ENCODE measurements at places on chromosomes 7 and 10.
A peak's percentile ranks its signal among the peaks of the same experiment; 100 is the strongest.

DNA sequence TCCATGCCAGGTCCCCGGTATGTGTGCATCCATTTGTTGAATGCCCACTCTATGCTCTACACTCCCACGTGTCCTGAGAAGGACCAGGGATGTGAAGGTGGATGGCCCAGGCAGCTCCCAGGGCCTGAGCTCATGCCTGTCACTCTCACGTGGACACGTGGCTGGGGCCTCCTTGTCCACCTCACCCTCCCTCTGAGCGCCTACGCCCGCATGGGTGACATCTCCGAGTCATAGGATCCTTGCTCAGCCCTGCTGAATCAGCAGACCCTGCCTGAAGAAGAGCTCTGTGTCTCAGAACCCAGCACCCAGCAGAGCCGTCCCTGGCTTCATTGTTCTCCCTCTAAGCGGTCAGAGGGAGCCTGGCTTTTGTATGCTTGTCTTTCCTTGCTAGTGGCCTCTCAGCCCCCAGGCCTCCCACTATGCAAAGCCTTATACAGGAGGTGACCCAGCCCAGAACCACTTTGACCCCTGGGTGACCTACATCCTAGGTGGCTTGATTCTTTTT is 107.9 kb upstream of the PPIF start:
- H3K4me3 ChIP-seq: peak overlapping the region; percentile 61
- peak overlapping the region; percentile 92 for H3K27ac ChIP-seq
- peaks cover 4% of the 10 kb centered on the region for H3K27me3 ChIP-seq
- H3K4me1 ChIP-seq: peaks cover 70% of the 10 kb centered on the region

- H3K4me3 ChIP-seq: no peak overlapping the region
- H3K27me3 ChIP-seq: peaks cover 4% of the 10 kb centered on the region
- H3K4me1 ChIP-seq: no peaks in the 10 kb centered on the region
- DNase-seq: no peak
These were observed 48.0 kb upstream of the DAGLB start for GRCh38 chr7:6495597-6496262.

GRCh38 chr7:36777062-36777461 is 52.8 kb upstream of the AOAH start:
- no peak overlapping the region for H3K4me3 ChIP-seq
- no peak overlapping the region for H3K27ac ChIP-seq
- H3K4me1 ChIP-seq: peaks cover 12% of the 10 kb centered on the region
- no peaks in the 10 kb centered on the region for H3K27me3 ChIP-seq
- no peak for DNase-seq
- H3K36me3 ChIP-seq: no peaks in the 10 kb centered on the region

- H3K36me3 ChIP-seq: peaks cover 6% of the 10 kb centered on the region
- peaks cover 53% of the 10 kb centered on the region for H3K4me1 ChIP-seq
- peaks cover 4% of the 10 kb centered on the region for H3K27me3 ChIP-seq
- peak overlapping the region; percentile 93 for H3K4me3 ChIP-seq
- H3K27ac ChIP-seq: peak overlapping the region; percentile 89
These were observed 1.1 kb downstream of the MAP3K8 start for GRCh38 chr10:30435073-30435422.

- H3K4me1 ChIP-seq: no peaks in the 10 kb centered on the region
- H3K27ac ChIP-seq: no peak overlapping the region
- no peaks in the 10 kb centered on the region for H3K36me3 ChIP-seq
- DNase-seq: no peak
These were observed 205.6 kb downstream of the DYNC1I1 start for GRCh38 chr7:95977994-95978393.

DNA sequence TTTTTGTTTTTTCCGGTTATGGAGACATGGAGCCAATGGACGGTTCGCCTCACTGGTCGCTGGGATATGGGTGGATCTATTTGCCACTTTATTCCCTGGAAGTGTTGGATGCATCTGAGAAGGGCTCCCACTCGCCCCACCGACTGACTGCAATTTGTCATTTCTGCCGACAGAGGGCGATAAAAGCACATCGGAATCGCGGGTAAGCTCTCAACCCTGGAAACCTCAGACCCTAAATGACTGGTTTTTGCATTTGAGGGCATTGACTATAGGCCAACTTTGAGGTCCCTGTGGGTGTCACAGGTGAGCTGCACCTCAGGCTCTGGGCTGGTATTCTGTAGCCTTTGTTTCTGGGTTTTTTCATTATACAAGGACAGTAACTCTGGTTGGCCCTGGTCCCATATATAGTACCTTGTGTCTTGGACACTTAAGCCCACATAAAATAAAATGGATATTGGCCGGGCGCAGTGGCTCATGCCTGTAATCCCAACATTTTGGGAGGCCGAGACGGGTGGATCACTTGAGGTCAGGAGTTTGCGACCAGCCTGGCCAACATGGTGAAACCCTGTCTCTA is 11.9 kb upstream of the OPALIN start:
- peaks cover 3% of the 10 kb centered on the region for H3K4me1 ChIP-seq
- H3K4me3 ChIP-seq: no peak overlapping the region
- peaks cover 17% of the 10 kb centered on the region for H3K27me3 ChIP-seq
- H3K27ac ChIP-seq: no peak overlapping the region
- no peak for DNase-seq

DNA sequence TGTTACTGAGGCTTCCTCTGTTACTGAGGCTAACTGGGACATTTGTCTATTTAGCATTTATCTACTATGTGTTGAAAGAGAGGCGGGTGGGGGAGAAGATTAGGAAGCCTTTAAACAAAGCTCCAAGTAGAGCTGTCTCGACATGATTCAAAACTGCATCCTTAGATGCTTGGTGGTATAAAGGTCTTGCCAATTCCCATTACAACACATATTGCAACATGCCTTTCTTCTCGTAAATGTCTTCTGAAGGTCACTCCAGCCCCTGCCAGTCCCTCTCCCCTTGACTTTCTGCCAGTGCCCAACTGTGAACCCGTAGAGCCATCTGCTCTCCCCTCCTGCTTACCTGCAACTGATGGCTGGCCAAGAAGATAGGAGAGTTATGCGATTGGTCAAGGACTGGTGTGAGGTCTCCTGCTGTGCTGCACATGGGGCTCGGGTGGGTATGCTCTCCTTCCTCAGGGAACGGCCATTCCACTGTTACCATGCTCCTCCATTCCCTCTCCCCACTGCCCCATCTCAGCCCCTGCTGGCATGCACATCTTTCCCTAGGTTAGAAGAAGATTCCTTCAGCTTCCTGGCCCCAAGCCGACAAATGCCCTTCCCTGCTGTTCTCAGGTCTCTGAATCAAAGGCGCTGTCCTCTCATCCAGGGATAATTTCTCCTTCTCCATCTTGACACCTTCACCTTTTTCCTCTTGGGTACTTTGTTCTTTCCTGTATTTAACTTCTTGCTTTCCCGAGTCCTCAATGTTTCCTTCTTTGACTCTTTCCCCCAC is 43.6 kb upstream of the ZNF32 start:
- no peak for DNase-seq
- peaks cover 63% of the 10 kb centered on the region for H3K27me3 ChIP-seq
- no peak overlapping the region for H3K27ac ChIP-seq

- no peaks in the 10 kb centered on the region for H3K36me3 ChIP-seq
- H3K4me3 ChIP-seq: no peak overlapping the region
- no peaks in the 10 kb centered on the region for H3K4me1 ChIP-seq
These were observed 250.0 kb downstream of the BMPER start for GRCh38 chr7:34155220-34155908.

DNA sequence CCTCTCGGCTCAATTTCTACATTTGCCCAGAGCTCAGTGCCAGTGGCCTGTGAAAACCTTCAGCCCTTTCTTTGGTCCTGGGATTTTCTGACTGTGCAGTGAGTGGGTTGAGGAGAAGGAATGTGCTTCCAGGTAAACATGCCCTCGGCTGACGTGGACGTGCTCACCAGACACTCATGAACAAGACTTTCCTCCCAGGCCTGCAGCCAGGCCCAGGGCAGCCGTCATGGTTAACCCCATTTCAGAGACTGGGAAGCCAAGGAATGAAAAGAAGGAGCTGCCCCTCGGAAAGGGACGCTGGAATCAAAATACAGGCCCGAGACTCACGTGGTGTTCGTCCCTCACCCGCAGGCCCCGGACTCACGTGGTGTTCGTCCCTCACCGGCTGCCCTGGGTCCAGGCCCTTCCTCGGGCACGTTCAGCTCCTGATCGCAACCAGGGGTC is 8.8 kb upstream of the CALML5 start:
- H3K36me3 ChIP-seq: no peaks in the 10 kb centered on the region
- peaks cover 31% of the 10 kb centered on the region for H3K4me1 ChIP-seq
- no peak for DNase-seq
- H3K4me3 ChIP-seq: no peak overlapping the region
- H3K27ac ChIP-seq: no peak overlapping the region

All from type B pancreatic cell (in vitro differentiated cells).